Activated CD4-positive, alpha-beta T cell treated with anti-CD3 and anti-CD28 coated beads for 1 hour (primary cell): ENCODE measurements at places on chromosomes 7 and 10.

GRCh38 chr7:157827863-157828160 is 491.0 kb downstream of the DNAJB6 start:
- no peak for DNase-seq

DNA sequence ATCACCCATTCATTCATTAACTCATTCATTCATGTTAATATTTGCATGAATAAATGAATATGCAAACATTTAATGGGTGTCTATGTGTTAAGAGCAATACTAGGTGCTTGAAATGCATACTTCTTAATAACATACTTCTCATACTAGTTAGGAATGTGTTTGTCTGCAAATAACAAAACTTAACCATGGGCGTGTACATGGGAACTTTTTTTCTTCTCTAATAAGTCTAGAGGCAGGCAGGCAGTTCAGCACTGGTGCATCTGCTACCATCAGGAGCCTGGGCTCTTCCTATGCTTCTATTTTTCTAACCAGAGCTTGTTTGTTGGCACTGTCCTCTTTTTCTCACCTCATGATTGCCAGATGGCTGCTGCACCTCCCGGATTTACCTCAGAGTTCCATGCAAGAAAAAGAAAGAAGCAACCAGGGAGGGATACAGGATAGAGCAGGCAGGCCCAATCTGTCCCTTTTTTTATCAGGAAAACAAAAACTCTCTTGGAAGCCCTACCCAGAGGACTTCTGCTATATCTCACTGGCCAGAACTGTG is 22.7 kb downstream of the CDHR3 start:
- no peak for DNase-seq

DNA sequence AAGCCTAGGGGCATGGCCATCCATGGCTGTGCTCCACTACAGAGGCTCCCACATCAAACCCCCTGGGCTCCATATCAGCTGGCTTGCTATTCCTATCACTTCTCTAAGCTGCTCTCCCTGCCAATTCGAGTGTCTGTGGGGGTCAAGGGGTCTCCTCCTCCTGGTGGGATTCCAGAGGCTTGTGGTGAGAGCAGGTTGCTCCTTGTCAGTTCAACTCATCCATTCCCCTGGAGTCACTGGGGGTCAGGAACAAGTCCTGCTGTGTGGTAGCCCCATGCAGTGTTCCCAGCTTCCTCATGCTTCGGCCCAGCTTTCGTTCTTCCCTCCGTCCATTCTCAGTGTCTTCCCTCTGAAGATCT is 86.6 kb upstream of the UNC5B start:
- no peak for DNase-seq

GRCh38 chr10:18401416-18402195 is 249.8 kb downstream of the NSUN6 start:
- DNase-seq: no peak

DNA sequence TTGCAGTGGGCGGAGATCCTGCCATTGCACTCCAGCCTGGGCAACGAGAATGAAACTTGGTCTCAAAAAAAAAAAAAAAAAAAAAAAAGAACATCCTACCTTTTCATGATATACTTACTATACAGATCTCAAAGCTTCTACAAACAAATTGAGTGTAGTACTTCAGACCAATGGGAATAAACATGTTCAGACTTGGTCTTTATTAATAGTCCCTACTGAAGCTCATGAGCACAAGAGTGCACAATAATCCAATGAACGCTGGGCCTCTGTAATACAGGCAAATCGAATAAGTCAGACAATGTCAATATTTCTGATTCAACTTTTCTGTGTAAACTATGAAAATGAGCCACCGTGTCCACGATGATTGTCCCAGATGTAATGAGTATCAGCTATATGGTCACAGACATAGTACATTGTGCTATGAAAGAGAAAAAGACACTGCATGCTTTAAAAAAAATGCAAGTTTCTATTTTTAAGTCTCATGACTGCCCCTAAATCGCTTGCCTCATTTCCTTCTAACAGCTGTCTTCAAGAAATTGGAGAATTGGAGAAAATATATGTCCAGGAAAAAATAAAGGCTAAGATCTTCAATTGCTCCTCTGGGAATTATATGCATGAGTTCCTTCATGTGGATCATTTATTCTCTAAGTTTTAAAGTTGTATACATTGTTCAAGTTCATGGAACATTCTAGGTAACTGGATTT is 64.0 kb upstream of the CTTNBP2 start:
- no peak for DNase-seq

DNA sequence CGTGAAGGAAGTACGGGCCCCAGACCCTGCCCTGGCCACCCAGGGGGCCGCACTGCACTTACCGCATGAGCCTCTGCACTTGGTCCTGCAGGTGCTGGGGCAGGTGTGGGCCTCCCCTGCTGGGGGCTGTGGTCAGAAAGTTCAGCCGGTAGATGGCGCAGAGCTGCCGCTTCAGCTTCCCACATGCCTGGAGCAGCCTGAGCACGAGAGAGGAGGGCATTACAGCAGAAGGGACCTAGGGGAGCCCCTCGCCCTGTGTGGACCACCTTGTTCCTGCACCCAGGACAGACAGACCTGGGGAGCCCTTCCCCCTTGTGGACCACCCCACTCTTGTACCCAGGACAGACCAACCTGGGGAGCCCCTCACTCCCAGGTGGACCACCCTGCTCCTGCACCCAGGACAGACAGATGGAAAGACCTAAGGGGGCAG is 8.7 kb upstream of the PYROXD2 start:
- no peak for DNase-seq

GRCh38 chr7:41656366-41656765 is 46.5 kb downstream of the INHBA start:
- no peak for DNase-seq

- no peak for DNase-seq
These were observed 33.2 kb downstream of the WBP1L start for GRCh38 chr10:102776779-102777456.

DNA sequence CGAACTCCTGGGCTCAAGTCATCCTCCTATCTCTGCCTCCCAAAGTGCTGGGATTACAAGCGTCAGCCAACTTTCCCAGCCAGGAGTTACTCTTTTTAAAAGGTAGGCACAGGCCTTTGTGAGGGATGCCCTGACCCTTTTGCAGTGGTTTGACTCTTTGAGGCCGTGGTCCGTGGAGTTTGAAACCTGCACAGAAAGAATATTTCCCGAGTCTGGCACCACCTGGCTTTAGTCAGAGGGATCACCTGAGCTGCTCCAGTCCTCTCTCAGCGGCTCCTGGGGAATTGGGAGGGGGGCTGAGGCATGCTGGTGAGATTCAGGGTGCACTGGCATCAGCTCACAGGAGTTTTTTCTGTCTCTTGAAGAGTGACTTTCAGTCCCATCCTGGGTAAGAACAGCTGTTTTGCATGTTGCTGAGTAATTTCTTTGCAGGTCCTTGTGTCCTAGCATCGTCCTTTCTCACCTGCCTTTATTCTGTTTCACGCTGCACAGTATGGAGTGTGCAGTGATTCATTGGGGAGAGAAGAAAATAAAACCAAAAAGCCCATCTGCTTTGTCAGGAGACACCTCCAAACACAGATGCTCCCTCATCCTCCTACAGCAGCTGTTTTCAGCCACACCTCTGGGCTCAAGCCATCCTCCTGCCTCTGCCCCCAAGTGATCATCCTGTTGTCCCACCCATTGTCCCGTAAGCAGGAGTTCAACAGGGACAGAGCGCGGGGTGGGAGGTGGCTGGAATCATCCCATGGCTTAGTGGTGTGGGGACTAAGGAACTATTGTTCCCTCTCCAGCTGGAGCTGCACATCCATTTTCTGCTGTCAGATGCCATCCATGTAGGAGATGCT is 284.7 kb downstream of the CAMK1D start:
- no peak for DNase-seq

- no peak for DNase-seq
These were observed 33.8 kb downstream of the MAP3K8 start for GRCh38 chr10:30467651-30468338.
